ENCODE measurements at places on chromosomes 16 and 17. TPM values are rescaled to one million over a fixed set of nuclear protein-coding genes. Genes with fewer than 3 reads are reported as not detected.

DNA sequence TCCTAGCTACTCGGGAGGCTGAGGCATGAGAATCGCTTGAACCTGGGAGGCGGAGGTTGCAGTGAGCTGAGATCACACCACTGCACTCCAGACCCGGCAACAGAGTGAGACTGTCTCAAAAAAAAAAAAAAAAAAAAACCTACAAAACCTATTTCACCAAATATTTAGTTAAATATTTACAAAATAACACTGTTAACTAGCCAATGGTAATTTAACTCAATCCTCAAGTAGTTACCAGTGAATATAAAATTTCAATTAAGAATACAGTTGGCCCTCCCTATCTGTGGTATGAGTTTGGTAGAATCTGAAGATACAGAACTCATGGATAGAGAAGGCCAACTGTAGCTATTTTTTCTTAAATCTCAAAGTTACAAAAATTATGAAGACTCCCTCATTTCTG lies 247.4 kb downstream of the SOX9 start:
- H3K27me3 ChIP-seq = no peaks in the 10 kb centered on the region
- H3K27ac ChIP-seq = no peak overlapping the region
- no peaks in the 10 kb centered on the region for H3K36me3 ChIP-seq

GRCh38 chr17:68290268-68290954 lies 516 bp downstream of the SLC16A6 start:
- no peak for DNase-seq
- H3K27ac ChIP-seq = no peak overlapping the region
- H3K4me3 ChIP-seq = peak overlapping the region; percentile 24
- peaks cover 65% of the 10 kb centered on the region for H3K27me3 ChIP-seq

- no peaks in the 10 kb centered on the region for H3K36me3 ChIP-seq
- peak overlapping the region; percentile 79 for H3K4me3 ChIP-seq
- H3K4me1 ChIP-seq = peaks cover 24% of the 10 kb centered on the region
- H3K27ac ChIP-seq = peak overlapping the region; percentile 97
- DNase-seq = peak; percentile 90
Measured at GRCh38 chr17:81345228-81346089, 49.8 kb upstream of the BAHCC1 start.

GRCh38 chr17:29836643-29837042 lies 93.4 kb downstream of the SSH2 start:
- no peaks in the 10 kb centered on the region for H3K4me1 ChIP-seq
- H3K27ac ChIP-seq = no peak overlapping the region
- no peaks in the 10 kb centered on the region for H3K27me3 ChIP-seq
- H3K4me3 ChIP-seq = no peak overlapping the region

DNA sequence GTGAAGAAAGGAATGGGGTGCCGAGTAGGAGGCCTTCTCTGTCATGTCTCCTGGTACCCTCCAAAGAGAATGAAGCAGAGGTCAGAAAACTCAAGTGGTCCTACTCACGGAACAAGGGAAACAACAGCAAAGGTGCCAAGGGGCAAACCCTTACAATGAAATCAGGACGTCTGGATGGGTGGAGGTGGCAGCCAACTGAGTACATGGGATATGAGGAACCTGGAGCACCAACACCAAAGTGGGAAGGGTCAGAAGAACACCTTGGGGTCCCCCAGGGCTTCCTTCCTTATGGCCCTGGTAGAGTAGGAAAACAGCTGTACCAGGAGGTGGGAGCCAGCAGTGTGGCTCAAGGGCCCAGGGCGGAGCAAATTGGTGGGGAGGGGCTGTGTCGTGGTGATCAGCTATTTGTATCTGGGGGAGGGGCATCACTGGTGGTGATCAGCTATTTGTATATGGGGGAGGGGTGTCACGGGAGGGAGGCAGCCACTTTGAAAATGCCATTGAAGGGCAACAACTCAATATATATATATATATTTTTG lies 643 bp downstream of the HIGD1B start:
- DNase-seq = no peak
- H3K27me3 ChIP-seq = no peaks in the 10 kb centered on the region
- H3K4me1 ChIP-seq = no peaks in the 10 kb centered on the region
- H3K4me3 ChIP-seq = no peak overlapping the region
- peaks cover 29% of the 10 kb centered on the region for H3K36me3 ChIP-seq

GRCh38 chr16:70512456-70512855 lies 10.9 kb downstream of the COG4 start:
- H3K36me3 ChIP-seq = peaks cover 89% of the 10 kb centered on the region
- no peak for DNase-seq
- H3K27ac ChIP-seq = no peak overlapping the region
- H3K27me3 ChIP-seq = no peaks in the 10 kb centered on the region
- H3K4me3 ChIP-seq = no peak overlapping the region

DNA sequence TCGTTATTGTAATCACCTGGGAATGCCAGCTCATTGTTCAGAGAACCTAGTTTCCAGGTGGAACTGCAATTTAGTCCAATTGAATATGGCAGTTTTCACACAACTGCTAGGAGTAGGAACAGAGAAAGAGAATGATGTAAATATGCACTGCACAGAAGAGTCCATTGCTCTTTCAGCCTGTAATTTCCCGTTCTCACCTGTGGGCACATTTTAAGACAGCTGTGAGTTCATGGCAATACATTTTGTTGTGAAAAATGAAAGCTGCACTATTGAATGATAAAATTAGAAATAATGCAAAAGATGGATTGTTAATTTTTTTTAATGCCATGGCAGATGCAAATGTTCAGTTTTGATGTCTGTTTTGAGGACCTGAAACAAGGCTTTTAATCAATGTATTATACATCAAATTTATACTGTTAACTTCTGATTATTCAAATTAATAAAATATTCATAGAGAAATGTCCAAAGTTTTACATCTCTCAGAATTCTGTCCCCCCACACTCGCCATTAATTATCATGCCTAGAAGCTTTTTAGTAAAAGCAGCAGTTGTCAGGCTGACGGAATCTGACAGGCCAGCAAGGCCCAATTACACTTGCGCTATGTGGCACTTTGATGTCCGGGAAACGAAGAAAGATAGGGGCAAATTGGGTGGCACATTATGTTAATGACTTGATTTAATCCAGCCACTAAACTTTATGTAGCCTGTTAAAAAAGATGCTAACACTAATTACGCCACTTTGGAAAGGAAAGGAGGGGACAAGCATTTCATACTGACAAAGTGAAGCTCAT lies 72.2 kb downstream of the RPGRIP1L start:
- DNase-seq = no peak
- no peak overlapping the region for H3K4me3 ChIP-seq
- no peaks in the 10 kb centered on the region for H3K4me1 ChIP-seq
- no peaks in the 10 kb centered on the region for H3K27me3 ChIP-seq
- H3K36me3 ChIP-seq = peaks cover 2% of the 10 kb centered on the region

DNA sequence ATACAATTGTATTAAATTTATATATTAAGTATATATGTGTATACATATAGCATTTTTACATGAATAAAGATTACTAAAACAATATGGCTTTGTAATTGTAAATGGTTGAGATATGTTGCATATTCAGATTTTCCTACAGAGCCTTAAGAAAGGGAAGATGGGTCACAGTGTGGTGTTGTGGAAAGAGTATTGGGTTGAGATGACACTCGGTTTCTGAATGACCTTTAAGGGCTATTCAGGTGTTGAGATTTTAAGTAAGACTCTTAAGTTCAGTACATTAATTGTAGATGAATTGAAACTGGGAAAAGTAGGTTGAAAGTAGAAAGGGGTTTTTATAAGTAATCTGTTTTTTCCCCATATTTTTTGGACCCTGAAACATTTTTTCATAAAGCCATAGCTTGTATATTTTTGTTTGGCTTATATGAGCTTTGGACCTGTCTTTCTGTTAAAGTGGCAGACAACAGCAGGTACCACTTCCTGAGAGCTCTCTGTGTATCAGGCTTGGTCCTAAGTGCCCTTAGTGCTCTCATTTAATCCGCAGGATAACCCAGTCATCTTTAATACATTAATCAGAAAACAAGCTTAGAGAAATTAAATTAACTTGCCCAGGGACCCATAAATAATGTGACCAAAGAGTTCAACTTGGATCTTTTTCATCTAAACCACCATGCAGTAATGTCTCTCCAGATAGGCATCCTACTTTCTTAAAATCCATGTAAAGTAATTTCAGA lies 48.5 kb upstream of the MRC2 start:
- H3K4me3 ChIP-seq = no peak overlapping the region
- DNase-seq = no peak
- no peaks in the 10 kb centered on the region for H3K4me1 ChIP-seq
- H3K27ac ChIP-seq = no peak overlapping the region
- peaks cover 43% of the 10 kb centered on the region for H3K36me3 ChIP-seq

DNA sequence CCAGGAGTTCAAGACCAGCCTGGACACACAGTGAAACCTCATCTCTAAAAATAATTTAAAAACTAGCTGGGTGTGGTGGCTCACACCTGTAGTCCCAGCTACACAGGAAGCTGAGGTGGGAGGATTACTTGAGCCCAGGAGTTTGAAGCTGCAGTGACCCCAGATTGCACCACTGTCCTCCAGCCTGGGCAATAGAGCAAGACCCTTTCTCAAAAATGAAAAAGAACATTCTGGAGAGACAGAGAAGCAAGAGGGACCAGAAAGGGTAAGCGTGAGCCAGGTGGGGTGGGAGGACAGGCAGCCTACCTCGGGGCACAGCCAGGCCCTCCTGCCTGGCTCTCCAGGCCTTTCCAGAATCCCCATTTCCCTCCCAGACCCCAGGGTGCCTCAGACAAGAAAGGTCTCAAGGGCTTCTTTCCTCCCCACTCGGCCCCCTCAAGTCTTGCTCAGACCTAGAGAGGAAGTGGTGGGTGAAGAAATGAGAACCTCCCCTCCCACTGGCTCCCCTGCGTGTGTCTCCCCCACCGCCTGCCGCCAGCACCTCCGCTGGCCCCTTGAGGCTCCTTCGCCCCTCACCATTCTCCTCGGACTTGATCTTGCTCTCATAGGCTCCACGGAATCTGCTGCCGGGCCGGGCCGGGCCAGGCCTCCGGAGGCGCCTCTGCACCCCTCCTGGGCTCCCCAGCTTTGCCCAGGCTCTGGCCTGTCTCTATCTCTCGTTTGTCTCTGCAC lies 503 bp downstream of the C16orf54 start:
- H3K4me1 ChIP-seq = peaks cover 14% of the 10 kb centered on the region
- H3K4me3 ChIP-seq = no peak overlapping the region
- H3K27me3 ChIP-seq = no peaks in the 10 kb centered on the region

DNA sequence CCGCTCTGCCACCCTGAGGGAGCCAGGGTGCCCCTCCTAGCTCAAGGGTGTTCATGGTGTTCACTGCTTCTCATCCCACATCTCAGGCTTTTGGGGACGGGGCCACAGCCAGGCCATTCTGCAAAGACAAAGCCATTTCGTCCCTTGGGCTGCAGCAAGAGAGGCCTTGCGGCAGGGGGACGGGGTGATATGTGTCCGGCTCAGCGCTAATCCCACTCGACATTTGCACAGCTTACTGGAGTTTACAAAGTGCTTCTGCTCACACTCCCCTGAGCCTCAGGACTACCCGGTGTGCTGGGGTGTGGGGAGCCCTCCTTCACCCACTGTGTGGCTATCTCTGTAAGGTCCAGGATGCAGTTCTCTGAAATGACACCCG lies 84.3 kb downstream of the RTN4RL1 start:
- H3K4me3 ChIP-seq = no peak overlapping the region
- DNase-seq = no peak
- H3K27me3 ChIP-seq = no peaks in the 10 kb centered on the region
- no peaks in the 10 kb centered on the region for H3K36me3 ChIP-seq
- H3K27ac ChIP-seq = no peak overlapping the region

GRCh38 chr16:82833378-82833993 lies 206.7 kb downstream of the CDH13 start:
- no peak overlapping the region for H3K27ac ChIP-seq
- no peaks in the 10 kb centered on the region for H3K36me3 ChIP-seq
- no peak for DNase-seq
- no peaks in the 10 kb centered on the region for H3K4me1 ChIP-seq
- H3K4me3 ChIP-seq = no peak overlapping the region

DNA sequence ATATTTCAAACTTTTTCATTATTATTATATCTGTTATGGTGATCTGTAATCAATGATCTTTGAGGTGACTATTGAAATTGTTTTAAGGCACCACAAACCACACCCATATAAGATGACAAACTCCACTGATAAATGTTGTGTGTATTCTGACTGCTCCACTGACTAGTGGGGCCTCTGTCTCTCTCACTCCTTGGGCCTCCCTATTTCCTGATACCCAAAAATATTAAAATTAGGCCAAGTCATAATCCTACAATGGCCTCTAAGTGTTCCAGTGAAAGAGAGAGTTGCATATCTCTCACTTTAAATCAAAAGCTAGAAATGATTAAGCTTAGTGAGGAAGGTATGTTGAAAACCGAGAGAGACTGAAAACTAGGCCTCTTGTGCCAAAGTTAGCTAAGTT lies 23.4 kb downstream of the CYLD start:
- peaks cover 8% of the 10 kb centered on the region for H3K36me3 ChIP-seq
- H3K4me1 ChIP-seq = no peaks in the 10 kb centered on the region
- no peak for DNase-seq

- peaks cover 70% of the 10 kb centered on the region for H3K36me3 ChIP-seq
- no peak for DNase-seq
- H3K27me3 ChIP-seq = no peaks in the 10 kb centered on the region
Measured at GRCh38 chr16:21959050-21959449, 5.9 kb downstream of the UQCRC2 start.

DNA sequence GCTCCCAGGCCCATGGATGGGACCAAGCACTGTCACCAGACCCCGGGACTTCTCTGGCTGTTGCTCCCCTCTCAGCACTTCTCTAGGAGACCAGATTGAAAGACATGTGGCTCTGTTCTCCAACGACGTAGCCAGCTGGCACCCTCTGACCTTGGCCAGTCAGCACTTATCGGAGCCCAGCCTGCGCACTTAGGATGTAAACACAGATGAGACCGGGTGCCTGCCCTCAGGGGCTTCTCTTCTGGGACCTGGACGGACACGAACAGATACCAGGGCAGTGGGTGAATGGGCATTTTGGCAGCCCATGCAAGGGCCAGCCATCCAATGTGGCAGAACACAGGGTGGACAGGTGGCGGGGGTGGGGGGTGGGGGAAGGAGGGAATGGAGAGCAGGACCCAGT lies 6.6 kb downstream of the ZDHHC1 start:
- DNase-seq = no peak
- H3K27ac ChIP-seq = no peak overlapping the region
- no peak overlapping the region for H3K4me3 ChIP-seq
- no peaks in the 10 kb centered on the region for H3K36me3 ChIP-seq
- H3K27me3 ChIP-seq = no peaks in the 10 kb centered on the region

GRCh38 chr16:81545470-81546250 lies 101.1 kb downstream of the CMIP start:
- no peak for DNase-seq
- no peak overlapping the region for H3K27ac ChIP-seq
- no peak overlapping the region for H3K4me3 ChIP-seq

GRCh38 chr17:38320482-38320881 lies 23.3 kb downstream of the GPR179 start:
- H3K27ac ChIP-seq = no peak overlapping the region
- H3K4me1 ChIP-seq = peaks cover 18% of the 10 kb centered on the region
- DNase-seq = no peak
- no peak overlapping the region for H3K4me3 ChIP-seq
- H3K36me3 ChIP-seq = peaks cover 26% of the 10 kb centered on the region

GRCh38 chr16:66270333-66270927 lies 96.1 kb upstream of the CDH5 start:
- no peak overlapping the region for H3K4me3 ChIP-seq
- DNase-seq = no peak
- H3K27me3 ChIP-seq = peaks cover 16% of the 10 kb centered on the region
- H3K36me3 ChIP-seq = no peaks in the 10 kb centered on the region
- peaks cover 9% of the 10 kb centered on the region for H3K4me1 ChIP-seq
- H3K27ac ChIP-seq = no peak overlapping the region

CES3 gene
- 16.0 TPM for polyA plus RNA-seq

CCL7 gene
- not detected for polyA plus RNA-seq

SLC47A2 gene
- 0.54 TPM for polyA plus RNA-seq

All from large intestine (tissue), 12 donors.